Heart left ventricle (tissue), 16 donors: ENCODE measurements at places on chromosomes 5 and 9.
A peak's percentile ranks its signal among the peaks of the same experiment; 100 is the strongest.

GRCh38 chr5:22053195-22053594, 799.9 kb downstream of the CDH12 start:
- DNase-seq, result no peak

DNA sequence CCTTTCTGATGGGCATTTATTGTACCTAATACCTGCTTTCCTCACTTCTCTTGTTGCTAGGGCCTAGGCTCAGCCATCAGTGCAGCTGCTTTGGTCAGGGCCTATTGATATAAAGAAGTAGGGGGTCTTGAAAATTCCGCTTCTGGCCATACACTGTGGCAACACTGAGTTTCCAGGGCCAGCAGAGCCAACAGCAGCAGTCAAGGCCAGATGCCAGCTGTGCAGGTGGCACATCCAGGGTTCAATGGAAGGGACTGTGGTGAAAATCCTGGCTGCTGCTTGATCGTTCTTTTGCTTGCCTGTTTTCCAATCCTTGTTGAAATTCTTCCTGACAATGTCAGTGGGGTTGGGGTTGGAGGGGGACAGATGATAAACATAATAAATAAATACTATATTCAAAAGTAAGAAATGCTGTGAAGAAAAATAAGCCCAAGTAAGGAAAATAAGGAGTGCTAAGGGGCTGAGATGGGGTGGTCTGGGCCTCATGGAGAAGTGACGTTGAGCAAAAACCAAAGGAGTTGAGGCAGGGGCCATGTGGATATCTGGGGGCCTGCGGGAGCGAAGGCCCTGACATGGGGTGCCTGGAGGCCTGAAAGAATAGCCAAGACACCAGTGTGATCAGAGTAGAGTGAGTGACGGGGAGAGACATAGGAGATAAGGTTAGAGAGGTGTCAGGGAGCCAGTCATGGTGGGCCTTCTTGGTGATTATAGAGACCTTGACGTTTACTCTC, 91.0 kb upstream of the ALDH1B1 start:
- DNase-seq, result no peak

DNA sequence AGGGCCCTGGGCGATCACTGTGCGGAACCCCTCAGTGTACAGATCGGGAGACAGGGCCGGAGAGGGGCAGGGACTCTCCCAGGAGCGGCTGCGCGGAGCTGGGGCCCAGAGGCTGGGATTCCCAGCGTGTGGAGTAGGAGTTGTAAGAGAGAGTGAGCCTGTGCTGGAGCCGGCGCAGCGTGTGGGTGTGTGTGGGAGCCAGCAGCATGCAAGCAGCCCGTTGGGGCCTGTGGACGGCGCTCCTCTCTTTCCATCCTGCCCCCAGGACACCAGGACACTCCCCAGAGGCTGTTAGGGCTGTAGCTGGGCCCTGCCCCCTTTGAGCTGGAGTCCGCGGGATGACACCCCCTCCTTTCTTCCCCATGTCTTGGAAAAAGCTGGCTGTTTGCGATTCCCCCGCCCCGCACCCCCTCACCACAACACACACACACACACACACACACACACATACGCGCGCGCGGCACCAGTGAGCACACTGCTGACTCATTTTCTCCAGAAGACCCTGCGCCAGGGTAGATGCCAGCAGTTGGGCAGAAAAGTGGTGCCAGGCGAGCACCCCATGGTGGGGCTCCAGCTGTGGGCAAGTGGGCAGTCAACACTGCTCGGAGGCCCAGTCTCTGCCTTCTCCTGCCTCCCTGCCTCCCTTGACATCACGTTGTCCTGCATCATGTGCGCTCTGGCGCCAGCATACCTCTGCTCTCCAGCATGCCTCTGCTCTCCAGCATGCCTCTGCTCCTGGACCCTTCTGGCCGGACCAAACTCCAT, 1.5 kb downstream of the COL27A1 start:
- DNase-seq, result peak; percentile 67

- no peak for DNase-seq
Measured at GRCh38 chr5:78841767-78842166, 143.3 kb downstream of the ARSB start.

DNA sequence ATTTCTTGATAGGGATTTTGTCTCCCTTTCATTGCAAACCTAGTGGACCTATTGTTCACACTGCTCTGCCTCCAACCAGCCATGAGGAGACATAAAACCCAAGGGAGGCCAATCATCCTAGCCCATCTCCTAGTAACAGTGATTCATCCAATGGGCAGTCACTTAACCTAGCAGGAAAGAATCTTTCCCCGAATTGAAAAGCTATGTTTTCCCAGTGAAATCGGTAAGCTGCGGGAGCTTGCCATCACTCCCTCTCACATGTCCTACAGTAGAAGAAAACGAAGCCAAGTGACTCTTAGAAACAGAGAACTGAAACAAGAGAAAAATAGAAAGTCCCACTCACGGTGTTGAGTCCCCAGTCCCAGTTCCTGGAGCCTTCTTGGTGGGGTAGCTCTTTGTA, 123.3 kb downstream of the SUSD1 start:
- DNase-seq, result no peak

GRCh38 chr5:56950626-56951125, 1.2 kb downstream of the MIER3 start:
- DNase-seq, result peak; percentile 75

DNA sequence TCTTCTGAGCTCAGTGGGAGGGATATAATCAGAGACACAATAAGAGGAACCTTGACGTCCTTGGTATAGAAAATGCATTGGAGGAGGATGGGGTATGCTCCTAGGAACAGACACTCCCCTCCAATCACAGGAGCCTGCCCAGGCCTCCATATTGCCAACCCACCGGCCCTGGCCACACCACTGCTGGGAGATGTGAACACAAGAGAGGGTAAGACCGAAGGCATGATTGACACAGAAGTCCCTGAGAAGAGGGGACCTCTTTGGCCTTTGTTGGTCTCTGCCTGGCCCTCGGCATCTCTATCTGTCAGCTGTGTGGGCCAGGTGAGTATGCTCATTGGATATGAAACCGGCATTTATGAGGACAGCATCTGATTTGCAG, 62.0 kb downstream of the CRB2 start:
- DNase-seq, result no peak

DNA sequence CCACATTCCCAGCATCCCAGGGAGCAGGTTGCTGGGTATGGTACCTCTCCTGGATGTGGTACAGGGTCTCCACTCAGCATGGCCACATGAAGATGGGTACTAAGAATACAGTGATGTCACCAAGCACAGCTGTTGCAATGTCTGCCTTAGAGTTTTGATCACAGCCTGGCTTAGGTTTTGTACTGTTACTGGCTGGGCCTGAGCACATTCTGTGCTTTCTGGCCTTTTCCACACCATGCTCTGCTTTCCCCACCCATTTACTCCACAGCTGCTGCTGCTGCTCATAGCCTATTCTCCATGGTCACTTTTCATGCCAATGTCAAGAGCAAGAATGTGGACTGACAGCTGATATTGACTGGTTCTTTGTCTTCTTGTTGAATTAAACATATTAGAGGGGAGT, 481.9 kb downstream of the ARHGEF28 start:
- DNase-seq, result no peak

DNA sequence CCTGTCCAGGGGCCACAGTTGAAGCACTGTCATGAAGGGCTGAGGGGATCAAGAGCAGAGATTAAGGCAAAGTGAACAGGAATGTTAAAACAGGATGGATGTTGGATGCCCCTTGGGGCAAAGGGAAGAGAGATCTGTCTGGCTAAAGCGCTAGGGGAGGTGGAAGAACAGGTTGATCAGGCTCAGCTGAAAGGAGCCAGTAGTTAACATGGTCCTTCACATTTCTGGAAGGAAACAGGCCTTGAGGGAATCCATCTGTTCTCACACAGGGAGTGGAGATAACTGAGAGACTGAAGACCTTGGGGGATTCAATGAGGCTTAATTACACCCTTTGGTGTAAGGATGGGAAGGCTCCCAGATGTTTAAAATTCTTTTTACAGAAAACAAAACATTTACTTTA, 5.8 kb downstream of the HAPLN1 start:
- no peak for DNase-seq

GRCh38 chr9:127078988-127079387, 43.4 kb downstream of the ANGPTL2 start:
- DNase-seq, result no peak
